ENCODE measurements at places on chromosomes 2 and 18. TPM values are rescaled to one million over a fixed set of nuclear protein-coding genes. Genes with fewer than 3 reads are reported as not detected.

The RAB6C gene
- not detected for total RNA-seq

The ALK gene
- total RNA-seq: 0.85 TPM

The ZSCAN30 gene
- 20.1 TPM for total RNA-seq

The RAB27B gene
- total RNA-seq: 0.34 TPM
